Activated T-cell treated with anti-CD3 and anti-CD28 coated beads, Interleukin-2, amount 50 U/mL, for 72 hours (primary cell): ENCODE measurements at places on chromosomes 5 and 9. TPM values are rescaled to one million over a fixed set of nuclear protein-coding genes. Genes with fewer than 3 reads are reported as not detected.

GRCh38 chr9:138117101-138117750 is 239.6 kb downstream of the CACNA1B start:
- no peak for DNase-seq

DNA sequence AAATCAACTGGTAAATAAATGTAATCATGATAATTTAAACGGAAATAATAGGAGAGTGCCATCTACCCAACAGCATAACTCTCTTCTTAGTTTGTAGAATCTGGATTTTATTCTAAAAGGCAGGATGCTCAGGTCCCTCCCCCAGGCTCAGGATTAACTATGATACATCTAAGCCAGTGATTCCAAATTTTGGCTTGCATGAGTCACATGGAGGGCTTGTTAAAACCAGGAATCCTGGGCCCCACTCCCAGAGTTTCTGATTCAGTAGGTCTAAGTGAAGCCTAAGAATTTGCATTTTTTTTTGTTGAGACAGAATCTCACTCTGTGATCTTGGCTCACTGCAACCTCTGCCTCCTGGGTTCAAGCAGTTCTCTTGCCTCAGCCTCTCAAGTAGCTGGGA is 62.3 kb upstream of the ZFR start:
- no peak for DNase-seq

GRCh38 chr5:23446424-23446823 is 61.0 kb upstream of the PRDM9 start:
- DNase-seq = no peak

- no peak for DNase-seq
These were observed 104.1 kb upstream of the ZNF462 start for GRCh38 chr9:106758911-106759310.

DNA sequence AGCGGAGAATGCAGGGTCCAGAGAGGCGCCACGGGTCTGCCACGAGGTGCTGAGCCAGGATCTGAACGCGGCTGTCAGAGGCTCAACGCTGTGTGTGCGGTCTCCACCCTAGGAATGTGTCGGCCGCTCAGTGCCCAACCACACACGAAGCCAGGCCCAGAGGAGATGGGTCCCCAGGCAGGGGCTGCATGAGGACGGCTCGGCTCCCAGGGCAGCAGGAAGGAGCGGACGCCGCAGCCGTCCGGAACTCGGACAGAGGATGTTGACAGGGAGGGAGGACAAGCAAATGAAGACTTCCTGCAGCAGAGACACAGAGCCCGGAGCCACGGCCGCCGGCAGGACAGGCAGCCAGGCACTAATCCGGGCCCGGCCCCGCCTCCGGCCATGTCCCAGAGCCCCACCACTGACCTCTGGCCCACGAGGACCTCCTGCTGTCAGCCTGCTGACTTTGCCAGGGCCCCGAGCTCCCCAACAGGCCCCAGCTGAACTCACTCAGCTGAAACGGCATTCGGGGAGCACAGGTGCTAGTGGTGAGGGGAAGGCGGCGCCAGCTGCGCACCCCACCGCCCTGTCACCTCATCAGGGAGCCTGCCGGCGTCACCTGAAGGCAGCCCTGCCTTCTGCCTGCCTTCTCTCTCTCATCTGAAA is 12.7 kb downstream of the VAV2 start:
- no peak for DNase-seq

BARHL1 gene
- not detected for total RNA-seq

SIGMAR1 gene
- total RNA-seq = 61.0 TPM
